ENCODE measurements at places on chromosomes 13 and 19.

DNA sequence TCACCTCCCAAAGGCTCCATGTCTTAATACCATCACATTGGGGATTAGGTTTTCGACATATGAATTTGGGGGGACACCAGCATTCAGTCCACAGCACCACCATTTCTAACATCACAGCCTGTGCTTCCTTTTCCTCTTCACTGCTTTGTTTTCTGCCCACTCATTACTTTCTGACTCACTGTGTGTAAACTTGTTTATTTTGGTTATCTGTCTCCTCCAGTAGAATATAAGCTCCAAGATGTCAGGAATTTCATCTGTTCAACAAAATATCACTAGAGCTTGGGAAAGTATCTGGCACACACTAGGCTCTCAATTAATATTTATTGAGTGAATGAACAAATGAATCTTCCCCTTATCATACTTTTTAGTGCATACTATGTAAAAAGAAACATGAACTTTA, 152.0 kb downstream of the NUFIP1 start:
- no peak for DNase-seq

- no peak for DNase-seq
These were observed 655.5 kb downstream of the PCDH9 start for GRCh38 chr13:66574606-66575005.

DNA sequence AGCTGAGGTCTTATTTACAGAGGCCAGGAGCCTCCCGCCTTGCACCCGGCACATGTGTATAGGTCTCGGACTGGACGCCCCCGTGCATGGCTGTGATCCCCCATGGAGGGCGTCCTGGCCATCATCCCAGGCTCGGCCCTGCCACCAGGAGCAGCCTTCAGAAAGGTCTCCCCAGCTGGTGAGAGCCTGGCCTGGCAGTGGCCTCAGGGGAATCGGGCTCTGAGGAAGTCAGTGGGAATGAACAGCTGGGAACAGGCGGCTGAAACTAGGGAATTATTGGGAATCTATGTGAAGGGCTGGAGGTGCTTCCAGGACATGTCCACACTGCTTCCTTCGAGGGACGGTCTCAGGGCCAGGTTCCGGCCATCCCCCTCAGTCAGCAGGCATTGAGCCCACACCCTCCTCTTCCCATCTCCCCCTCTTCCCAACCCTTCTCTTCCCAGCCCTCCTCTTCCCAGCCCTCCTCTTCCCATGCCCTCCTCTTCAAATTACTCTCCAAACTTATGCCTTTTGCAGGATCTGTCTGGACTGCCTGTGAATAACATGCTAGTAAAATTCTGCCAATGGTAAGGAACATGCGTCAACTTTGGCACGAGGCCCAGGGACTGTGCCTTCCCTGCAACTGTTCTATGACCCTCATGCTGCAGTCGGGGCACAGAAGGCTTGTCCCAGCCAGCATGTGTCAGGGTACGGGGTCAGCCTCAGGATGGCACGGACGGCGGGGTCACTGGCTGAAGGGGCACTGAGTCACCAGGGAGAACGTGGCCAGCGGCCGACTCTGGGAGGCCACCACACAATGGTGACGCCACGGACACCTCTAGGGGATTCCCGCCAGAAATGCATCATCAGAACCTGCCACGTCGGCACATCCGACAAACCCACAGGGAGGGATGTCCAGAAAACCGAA, 24.2 kb upstream of the C13orf46 start:
- no peak for DNase-seq

GRCh38 chr19:9644472-9644871, 23.4 kb upstream of the ZNF561 start:
- no peak for DNase-seq

DNA sequence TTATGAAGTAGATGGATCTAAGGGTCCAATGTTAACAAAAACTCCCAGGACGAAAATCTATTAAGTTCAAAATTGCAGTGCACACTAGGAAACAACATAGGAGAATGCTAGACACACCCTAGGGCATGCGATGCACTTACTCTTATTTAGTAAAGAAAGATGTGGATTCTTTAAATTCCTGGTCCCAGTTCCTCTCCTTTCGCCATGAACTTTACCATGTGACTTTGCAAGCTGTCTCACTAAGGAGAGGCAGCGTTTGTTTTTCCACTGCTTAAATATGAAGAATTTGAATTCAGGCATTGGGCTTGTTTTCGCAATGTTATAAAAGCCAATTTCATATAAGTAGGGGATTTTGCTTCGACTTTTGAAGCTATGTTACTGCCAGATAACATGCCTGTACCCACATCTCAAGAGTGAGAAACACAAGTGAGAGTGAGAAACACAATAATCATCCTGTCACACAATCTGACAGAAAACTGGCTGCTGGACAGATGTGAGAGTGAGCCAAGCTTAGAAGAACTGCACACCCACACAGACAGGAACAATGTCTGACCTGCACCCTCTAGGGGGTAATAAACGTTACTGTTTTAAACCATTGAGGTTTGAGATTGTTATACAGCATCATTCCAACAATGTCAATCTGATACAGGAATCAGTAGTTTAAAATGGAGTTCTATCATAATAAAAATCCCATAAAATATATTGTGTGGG, 1308.4 kb downstream of the SLITRK5 start:
- no peak for DNase-seq

- no peak for DNase-seq
These were observed 45.2 kb upstream of the RANBP3 start for GRCh38 chr19:6023085-6023682.

GRCh38 chr13:27621366-27622101, at the start of gene POLR1D:
Gene POLR1D (plus strand): TSS chr13:27621892. CDS start chr13:27621984, 92 bp downstream.
- peak; percentile 89 for DNase-seq

DNA sequence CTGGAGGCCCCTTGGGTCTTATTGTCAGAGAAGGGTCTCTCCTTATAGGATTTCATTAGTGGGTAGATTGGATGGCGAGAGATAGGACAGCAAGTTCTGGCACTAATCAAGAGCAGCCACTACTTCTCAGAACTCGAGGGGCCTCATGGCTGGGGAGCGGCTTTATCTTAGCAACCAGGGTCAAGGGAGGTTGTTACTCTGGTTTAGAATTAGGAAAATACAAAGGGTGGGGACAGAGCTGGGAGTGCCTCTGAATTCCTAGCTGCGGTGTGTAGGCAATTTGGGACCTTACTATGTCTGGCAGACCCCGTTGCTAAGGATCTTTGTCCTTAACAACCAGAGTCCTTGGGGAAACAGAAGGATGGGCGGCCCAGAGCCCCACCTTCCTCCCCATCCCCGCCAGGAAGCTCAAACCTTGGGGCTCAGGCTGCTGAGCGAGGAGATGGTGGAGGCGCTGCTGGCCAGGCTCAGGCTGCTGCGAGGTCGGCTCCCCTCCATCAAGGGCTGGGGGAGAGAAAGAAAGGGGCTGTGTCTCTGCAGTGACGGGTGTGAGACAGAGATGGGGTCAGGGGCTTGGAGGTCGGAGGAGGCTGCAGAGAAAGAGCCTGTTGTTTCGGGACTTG, 1.2 kb downstream of the PLEKHA4 start:
- DNase-seq = no peak

GRCh38 chr13:77544355-77544754, 8.8 kb downstream of the SCEL start:
- DNase-seq = no peak

- no peak for DNase-seq
These were observed 20.1 kb upstream of the TFDP1 start for GRCh38 chr13:113564331-113565023.

- no peak for DNase-seq
These were observed 27.0 kb downstream of the OXGR1 start for GRCh38 chr13:96967248-96967745.

GRCh38 chr19:8648240-8648639, 17.8 kb downstream of the NFILZ start:
- no peak for DNase-seq

DNA sequence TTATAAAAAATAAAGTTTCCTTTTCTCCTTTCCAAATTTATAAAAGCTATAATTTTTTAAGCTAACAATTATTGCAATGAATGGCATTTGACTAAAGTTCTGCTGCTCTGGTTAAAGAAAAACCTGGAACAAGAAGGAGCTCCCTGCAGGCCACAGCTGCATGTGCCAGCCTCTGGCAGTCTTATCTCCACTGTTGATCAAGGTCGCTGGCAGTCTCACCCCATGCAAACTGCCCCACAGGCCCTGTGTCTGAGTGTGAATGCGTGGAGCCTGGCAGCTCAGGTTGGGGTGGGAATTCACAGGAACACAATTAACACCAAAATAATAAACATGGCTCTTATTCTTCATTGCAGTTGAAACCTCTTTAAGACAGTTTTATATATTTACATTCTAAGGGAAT, 30.2 kb upstream of the FREM2 start:
- no peak for DNase-seq

- DNase-seq = no peak
These were observed 460.0 kb downstream of the COG6 start for GRCh38 chr13:40115426-40115825.

DNA sequence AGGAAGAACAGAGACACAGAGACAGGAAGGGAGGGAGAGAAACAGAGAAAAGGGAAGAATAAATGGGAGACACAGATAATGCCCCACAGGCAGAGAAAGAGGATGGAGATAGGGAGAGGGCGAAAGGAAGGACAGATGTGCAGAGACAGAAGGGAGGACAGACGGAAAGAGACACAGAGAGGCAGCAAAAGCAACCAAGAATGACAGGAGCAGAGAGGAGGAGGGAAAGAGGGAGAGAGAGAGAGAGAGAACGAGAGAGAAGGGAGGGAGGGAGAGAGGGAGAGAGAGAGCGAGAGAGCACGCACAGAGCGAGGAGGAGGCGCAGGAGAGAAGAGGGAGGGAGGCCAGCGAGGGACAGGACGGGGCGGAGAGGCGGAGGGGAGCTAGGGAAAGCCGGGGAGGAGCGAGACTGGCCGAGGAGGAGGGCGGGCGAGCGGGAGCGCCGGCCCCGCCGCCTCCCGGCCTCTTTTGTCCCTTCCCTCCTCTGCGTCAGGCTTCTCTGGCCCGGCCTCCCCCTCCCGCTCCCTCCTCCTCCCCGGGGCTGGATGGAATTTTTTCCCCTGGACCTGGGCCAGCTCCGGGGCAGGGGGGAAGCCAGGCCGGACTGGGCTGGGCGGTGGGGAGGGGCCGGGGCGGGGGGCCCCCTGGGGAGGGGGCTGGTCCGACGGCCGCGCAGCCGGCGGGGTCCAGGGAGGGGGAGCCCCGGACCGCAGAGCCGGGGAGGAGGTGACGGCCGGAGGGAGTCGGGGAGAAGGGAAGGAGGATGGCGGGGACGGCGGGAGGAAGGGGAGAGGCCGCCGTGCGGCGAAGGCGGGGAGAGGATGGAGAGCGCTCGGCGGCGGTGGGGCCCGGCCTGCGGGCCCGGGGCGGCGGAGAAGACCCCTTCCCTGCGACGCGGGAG, 4.2 kb upstream of the SPACA6 start:
- peak; percentile 93 for DNase-seq

DNA sequence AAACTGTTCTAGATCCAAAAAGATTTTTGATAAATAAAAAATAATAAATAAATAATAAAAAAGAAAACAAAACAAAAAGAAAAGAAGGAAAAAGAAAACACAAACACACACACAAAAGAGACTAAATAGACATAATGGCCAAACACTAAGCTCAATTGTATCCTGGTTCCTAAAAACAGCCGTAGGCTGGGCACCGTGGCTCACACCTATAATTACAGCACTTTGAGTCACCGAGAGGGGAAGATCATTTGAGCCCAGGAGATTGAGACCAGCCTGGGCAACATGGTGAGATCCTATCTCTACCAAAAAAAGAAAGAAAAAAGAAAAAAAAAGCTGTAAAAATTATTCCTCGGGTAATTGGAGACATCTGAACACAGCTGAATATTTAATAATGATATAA, 8.9 kb downstream of the ETHE1 start:
- no peak for DNase-seq

- DNase-seq = no peak
These were observed 36.0 kb upstream of the UBL3 start for GRCh38 chr13:29886446-29886845.

DNA sequence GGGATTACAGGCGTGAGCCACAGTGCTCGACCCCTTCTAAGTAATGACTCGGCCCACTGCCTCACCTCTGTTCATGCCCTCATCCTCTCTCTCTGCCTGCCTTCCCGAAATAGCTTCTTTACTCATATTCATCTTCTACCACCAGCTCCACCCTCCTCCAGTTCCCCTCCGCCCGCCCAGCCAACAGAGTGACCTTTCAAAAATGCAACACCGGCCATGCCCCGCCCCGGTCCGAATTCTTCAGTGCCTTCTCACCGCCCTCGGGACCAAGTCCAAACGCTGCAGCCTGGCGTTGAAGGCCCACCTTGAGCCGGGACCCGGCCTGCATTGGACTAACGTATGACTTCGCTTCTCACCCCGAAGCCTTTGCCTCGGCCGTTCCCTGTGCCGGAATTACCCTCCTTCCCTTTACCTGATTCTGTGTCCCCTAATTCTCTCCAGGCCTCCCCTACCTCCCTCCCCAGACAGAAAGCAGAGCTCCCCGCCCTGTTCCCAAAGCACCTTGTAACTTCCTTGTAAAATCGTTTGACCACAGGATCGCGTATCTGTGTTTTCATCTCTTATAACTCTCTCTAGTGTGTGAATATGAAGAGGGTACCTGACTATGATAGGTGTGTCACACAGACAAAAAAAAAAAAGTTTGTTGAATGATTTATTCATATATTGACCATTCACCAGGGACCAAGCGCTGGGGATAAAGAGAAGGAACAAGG, 8.1 kb upstream of the MUC16 start:
- peak; percentile 34 for DNase-seq

DNA sequence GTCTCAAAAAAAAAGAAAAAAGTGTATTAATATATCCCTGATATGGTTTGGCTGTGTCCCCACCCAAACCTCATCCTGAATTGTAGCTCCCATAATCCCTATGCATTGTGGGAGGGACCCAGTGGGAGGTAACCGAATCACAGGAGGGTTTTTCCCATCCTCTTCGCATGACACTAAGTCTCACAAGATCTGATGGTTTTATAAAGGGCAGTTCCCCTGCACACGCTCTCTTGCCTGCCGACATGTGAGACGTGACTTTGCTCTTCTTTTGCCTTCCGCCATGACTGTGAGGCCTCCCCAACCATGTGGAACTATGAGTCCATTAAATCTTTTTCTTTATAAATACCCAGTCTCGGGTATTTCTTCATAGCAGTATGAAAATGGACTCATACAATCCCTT, 17.7 kb downstream of the STK24 start:
- DNase-seq = no peak

GRCh38 chr13:101511161-101511560, 58.7 kb downstream of the ITGBL1 start:
- no peak for DNase-seq

GRCh38 chr19:41740415-41741243, 14.7 kb upstream of the CEACAM6 start:
- DNase-seq = no peak

- DNase-seq = no peak
These were observed 25.5 kb downstream of the ADPRHL1 start for GRCh38 chr13:113427562-113428468.

Data from ELF-1 (cell line).